Stimulated activated CD8-positive, alpha-beta memory T cell treated with anti-CD3 and anti-CD28 coated beads, Interleukin-2, amount 100 ng/mL, for 48 hours (primary cell): ENCODE measurements at places on chromosomes 12 and 14.

DNA sequence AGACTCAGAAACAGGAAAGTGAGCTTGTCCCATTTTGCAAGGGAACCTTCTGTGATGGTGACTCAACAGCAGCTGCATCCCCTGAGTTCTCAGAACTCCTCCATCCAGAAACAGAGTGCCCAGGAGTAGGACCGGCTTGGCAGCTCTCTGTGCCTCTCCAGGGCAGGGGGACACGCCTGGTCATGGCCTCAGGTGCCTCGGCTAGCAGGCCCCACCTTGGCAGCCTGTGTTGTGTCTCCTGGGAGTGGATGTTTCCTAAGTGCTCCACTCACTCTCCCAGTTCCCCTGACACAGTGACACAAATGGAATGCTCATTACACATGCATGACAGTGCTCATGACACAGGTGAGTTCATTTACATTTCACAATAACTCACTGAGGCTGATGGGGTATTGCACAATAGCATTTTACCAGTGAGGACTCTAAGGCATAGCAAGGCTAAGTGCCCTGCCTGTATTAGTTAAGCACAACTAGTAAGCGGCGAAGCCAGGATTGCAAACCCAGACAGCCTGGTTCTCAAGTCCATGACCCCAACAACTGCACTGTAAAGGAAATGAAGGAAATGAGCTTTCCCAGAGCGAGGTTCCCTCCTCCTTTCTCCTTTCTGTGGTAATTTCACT lies 47.4 kb downstream of the CALM1 start:
- DNase-seq = no peak

DNA sequence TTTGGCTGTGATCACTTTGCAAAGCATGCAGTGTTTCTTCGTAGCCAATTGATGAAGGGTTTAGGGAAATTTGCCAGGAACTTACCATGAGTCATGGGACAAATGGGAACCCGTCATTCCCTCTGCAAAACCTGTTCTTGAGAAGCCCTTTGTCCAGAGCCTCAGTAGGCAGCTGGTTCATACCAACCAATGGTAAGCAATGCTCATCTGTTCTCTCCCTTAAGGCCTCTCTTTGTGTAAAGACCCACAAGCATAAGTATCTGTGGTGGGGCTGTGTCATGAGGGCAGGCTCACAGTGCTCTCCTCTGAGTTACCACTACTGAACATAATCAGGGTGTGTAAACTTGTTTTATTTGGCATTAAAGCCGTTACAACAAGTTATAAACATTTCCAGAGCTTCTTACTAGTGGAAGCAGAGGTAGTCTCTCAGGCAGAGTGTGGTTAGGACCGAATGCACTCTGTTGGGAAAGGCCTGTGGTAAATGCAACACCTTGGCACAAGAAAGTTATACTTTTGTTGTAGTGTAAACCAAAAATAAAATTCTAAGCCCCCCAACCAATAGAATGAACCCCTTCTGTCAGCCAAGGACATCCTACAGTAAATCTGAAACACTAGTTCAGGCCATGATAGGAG lies 119.8 kb downstream of the SINHCAF start:
- DNase-seq = no peak

DNA sequence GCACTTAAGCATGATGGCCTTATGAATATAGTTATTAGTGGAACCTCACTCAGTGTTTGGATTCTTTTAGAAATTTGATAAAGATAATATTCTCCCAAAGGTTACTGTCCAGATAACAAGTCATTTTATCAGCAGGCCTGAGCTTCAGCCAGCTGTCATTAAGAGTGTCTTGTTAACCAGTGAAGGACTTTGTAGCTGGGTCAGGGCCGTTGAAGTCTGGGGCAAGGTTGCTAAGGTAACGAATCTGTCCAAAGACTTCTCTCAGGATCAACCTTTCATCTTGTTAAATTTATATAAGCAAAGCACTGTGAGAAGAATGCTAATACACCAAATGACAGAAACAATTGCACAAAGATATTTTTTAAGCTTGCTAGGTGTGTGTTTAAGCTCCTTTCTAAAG lies 271.3 kb upstream of the TMPO start:
- DNase-seq = no peak

- DNase-seq = no peak
Observed at GRCh38 chr12:3795492-3796133, 42.7 kb upstream of the CRACR2A start.

DNA sequence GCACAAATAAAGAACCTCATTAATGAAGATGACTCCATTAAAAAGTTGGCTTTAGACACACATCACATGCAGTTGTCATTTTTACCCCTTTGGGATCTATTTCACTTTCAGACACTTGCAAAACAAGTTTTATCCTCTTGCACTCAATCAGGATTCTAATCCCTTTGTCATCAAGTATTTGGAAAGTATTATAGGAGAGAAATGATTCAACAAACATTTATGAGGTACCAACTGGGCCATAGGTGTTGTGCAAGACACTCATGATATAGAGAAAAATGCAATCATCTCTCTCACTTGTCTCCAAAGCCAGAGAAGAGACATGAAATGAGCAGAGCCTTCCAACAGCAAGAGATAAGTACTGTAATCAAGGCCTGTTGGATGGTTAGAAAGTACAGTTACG lies 327.7 kb downstream of the RMST start:
- DNase-seq = no peak

DNA sequence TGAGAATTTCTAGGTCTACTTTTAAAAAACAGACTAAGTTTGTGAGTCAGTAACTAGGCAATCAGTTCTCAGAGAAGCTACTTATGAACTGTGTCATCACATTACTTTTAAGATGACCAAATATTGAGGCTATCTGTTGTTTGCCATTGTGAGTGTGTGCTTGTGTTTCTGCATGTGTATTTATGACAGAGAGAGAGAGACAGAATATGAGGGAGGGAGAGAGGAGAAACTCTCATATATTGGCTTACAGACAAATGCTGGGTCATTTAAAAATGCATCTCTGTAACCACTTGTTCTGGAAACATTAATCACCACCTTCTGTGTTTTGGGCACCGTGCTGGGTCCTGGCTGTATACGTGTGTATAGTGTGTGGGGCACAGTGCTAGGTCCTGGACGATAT lies 161.5 kb upstream of the FRMD6 start:
- no peak for DNase-seq

DNA sequence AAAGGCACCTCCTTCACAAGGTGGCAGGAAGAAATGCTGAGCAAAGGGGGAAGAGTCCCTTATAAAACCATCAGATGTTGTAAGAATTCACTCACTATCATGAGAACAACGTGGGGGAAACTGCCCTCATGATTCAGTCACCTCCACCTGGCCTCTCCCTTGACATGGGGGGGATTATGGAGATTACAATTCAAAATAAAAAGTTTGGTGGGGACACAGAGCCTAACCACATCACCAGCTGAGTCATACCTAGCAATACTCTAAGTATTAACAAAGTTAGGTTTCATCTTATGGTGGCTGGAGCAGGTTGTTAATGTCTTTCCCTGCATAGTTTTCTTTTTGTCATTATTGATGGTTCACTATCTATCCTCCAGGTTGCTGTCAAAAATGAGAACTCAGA lies 113.2 kb upstream of the PPFIA2 start:
- no peak for DNase-seq

DNA sequence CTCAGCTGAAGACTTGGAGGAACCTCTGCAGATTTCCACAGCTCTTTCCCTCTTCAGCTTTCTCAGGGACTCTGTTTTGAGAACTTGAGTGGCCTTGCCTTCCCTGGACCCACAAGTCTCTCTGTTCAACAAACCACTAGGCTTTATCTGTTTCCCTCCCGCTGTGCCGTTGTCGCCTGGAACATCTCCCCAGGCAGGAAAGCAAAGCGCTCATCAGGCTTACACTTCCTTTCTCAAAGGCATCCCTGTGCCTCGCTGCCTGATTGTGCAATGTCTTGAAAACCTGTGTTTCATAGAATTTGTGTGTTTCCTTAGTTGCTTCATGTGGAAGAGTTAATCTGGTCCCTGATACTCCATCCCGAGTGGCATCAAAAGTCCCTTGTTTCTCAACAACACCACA lies 64.1 kb downstream of the PPM1A start:
- no peak for DNase-seq

DNA sequence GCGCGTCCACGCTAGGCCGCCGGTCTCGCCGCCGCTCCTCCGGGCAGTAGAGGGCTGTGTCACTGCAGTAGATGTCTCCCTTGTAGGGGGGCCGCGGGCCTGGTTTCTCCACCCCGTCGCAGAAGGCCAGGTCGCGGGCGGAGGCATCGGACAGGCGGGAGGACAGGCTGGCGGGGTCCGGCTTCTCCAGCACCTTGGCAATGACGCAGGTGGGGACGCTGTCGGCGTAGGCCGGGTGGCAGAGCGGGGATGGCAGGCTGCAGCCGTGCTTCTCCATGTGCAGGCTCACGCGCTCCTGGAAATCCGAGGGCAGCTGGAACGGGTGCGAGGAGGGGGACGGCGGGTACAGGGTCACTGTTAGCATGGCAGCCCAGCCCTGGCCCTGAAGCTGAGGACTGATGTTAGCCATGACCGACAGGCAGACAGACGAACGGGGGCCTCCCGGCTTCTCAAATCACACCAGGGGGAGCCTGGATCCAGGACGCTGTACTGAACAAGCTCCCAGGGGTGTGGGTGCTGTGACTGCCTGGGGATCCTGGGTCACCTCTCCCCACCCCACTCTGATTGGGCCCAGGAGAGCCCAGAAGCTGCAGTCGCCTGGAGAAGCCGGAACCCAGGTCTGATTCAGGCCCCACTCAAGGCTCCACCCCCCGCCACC lies 48.1 kb downstream of the BEGAIN start:
- DNase-seq = no peak

DNA sequence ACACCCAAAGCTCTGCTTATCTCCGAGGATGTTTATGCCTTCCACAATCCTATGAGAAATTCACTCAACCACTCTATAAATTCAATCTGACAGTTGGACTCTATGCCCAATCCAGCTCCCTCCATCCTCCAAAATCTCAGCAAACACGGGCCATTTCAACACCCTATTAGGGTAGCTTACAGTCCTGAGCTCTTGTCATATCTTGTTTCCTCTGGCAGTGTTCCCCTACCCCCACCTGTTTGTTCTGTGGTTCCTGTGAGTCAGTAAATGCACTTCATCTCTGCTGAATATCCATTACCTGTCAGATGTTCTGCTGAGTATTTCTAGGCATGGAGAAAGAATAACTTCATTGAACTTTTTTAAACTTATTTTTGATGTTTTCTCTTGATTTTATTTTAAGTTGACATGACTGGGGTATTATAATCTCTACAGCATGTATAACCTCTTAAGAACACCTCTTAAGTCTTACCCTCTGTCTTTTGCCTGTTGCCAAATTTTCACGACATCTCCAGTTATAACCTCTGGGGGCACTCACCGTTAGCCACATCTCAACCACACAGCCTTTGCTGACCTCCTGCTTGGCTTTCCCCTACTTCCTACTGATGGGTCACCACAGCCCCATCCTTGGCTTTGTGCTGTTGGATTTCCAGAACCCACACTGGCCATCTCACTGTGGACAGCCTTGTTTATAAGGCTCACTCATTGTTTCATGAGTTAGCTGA lies 317.0 kb upstream of the TMPO start:
- DNase-seq = no peak

- no peak for DNase-seq
Observed at GRCh38 chr12:1313906-1314305, 280.5 kb downstream of the FBXL14 start.

DNA sequence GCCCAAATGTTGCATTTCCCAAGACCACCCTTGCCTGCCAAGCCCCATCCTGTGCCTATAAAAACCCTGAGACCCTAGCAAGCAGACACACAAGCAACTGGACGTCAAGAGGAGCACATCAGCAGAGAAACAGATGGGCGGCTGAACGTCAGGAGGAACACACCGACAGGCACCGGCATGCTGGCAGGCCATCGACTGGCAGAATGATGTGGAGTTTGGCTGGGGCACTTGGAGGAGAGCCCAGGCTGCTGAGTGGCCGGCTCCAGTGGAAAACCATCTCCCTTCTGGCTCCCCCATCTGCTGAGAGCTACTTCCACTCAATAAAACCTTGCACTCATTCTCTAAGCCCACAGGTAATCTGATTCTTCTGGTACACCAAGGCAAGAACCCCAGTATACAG lies 130.1 kb downstream of the SLC41A2 start:
- no peak for DNase-seq

DNA sequence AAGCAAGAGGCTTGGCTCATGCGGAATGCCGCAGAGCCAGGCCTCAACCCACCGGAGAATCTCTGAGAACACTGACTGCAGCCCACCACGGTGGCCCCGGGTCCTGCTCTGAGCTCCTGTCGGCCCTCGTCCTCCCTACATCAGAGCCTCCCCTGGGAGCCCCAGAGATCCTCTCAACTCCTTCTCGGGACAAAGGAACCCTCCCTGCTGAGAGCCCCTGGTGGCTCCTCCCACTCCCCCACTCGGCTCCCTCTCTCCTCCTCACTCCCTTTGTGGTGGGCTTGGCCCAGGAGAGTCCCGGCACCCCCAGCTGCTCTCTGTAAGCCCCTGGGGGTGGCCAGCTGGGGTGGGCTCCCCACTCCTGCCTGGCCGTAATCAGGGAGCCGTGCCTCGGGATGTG lies 11.1 kb upstream of the INF2 start:
- no peak for DNase-seq

DNA sequence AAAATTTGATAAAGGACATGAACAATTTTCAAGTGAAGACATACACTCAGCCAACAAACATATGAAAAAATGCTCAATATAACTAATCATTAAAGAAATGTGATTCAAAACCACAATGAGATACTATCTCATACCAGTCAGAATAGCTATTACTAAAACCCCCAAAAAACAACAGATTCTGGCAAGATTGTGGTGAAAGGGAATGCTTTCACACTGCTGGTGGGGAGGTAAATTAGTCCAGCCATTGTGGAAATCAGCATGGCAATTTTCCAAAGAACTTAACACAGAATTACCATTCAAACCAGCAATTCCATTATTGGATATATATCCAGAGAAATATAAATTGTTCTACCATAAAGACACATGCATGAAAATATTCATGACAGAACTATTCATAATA lies 18.7 kb upstream of the TAS2R14 start:
- DNase-seq = no peak

- DNase-seq = no peak
Observed at GRCh38 chr12:40446385-40446784, 221.6 kb downstream of the LRRK2 start.

DNA sequence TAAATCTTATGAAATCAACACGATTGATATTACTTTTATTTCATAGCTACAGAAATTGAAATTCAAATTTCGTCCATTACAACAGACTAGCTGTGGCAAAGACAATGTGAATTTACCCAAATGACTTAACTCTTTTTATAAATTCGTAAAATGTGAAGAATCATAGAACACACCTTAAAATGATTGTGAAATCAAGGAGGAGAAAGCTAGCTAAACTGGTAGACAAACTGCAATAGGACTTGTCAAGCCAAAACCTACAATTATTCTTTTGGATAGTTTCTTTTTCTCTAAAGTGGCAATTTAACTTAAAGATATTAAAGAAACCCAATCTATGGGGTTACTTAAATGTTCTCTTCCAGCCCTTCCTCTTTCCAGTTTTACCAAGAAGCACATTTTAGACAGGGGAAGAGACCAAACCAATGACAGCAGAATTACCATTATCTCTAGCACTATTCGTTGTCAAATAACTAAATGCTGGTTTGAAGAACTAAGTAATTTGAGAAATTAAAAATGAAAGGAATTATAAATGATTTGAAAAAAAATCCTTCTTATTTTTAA lies 807 bp upstream of the SLC16A7 start:
- DNase-seq = no peak

- DNase-seq = no peak
Observed at GRCh38 chr14:104186575-104186974, 48.2 kb downstream of the KIF26A start.

- DNase-seq = no peak
Observed at GRCh38 chr12:79291711-79292110, 399.1 kb downstream of the PAWR start.

GRCh38 chr12:21934173-21934572 lies 7.1 kb downstream of the ABCC9 start:
- no peak for DNase-seq

GRCh38 chr12:44078273-44078672 lies 242.4 kb downstream of the TMEM117 start:
- no peak for DNase-seq
